ENCODE measurements at places on chromosomes 2 and 18.

DNA sequence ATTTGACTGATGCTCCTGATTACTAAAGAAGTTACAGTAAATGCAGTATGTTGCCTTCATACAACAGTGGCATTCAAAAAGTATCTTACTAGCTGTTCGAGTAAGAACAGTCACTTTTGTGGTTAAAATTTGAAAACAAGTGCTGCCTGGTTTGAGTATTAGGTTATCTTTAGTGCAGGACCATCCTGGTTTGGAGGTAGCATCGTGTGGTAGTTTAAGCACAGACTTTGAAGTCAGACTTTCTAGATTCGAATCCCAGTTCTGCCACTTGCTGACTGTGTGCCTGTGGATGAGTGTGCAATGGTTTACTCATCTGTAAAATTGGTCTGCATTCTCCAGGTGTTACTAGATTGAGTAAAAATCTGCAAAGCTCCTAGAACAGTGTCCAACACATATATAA, 96.8 kb downstream of the SGPP2 start:
- no peak for DNase-seq

DNA sequence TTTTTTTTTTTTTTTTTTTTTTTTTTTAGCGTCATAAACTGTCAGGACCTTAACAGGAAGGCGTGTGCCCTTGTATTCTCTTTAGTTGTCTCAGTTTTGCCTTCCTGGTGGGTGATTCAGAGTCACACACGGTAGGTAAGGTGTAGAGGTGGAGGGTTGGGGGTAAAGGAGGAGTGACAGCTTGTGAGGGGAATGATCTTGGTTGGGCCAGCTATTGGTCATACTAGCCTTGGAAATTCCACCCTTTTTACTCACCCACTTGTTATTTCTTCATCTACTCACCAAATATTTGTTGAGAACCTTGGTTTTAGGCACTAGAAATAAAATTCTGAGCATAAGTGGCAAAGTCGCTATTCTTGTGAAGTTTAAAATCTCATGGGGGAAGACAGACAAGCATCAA, 22.2 kb downstream of the SMIM21 start:
- no peak for DNase-seq

- no peak for DNase-seq
Measured at GRCh38 chr2:38723173-38723572, 28.0 kb downstream of the SRSF7 start.

DNA sequence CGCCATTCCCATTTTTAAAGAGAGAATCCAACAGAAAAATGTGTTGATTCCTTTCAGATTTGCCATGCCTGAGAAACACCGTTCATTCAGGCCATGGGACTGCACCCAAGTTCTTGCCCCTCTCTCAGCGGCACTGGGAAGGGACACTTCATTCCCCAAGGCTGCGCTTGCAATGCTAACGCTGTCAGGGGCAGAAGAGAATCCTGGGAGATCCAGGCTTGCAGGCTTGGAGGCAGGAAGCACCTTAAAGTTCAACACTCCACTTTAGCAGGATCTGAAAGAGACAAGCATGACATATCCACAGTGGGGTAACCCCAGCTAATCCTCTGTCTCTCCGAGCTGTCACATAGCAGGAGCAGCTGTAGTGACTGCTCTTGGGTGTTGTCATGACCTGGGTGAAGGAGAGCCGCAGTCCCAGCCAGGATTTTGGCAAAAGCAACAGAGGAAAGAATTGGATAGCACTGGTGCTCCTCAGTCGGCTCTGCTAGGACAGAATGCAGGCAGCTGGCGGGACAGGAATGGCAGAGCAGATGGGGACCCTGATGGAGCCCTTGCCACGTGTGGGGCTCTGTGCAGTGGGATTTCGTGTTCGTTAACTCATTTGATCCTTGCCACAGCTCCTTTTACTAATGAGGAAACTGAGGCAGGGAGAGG, 22.0 kb upstream of the ODC1 start:
- DNase-seq: no peak

DNA sequence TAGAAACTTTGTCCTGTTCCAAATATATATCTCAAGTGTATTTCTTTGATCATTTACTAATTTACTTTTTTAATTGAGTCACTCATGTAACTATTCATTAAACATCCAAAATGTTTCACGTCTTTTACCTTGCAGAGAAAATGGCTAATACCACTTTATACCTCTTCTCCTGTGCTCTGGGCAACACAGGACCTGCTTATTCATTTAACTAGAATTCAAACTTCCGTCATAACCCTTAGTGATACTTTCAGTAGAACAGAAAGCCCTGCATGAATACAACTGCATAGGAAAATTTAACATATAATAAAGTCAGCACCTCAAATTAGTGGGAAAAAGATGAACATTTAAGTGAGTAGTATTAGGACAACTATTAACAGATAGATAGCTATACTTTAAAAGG, 205.2 kb downstream of the MREG start:
- DNase-seq: no peak

GRCh38 chr2:33064349-33064801, 117.6 kb downstream of the LTBP1 start:
- DNase-seq: no peak
